ENCODE measurements at places on chromosomes 4 and X.

GRCh38 chr4:182700362-182701160 is 216.6 kb downstream of the DCTD start:
- no peak for DNase-seq

- peak; percentile 75 for DNase-seq
These were observed 3.9 kb downstream of the MAML3 start for GRCh38 chr4:140149846-140150635.

DNA sequence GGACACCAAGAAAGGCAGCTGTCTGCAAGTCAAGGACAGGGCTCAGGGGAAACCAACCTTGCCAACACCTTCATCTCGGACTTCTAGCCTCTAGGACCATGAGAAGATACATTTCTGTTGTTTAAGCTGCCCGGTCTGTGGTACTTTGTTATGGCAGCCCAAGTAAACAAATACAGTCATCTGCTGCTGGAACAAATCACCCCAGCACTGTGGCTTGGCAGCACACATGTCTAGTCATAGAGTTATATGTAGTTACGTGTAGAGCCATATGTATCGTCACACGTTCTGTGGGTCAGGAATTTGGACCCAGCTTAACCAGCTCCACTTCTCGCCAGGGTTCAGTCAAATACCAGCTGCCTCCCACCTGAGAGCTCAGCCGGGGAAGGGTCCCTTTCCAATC is 2.5 kb downstream of the HTT-AS start:
- DNase-seq = no peak

- no peak for DNase-seq
These were observed 257.7 kb downstream of the THOC2 start for GRCh38 chrX:123475068-123475724.

GRCh38 chr4:98516042-98516440 is 142.4 kb downstream of the TSPAN5 start:
- DNase-seq = no peak

GRCh38 chrX:38943120-38943519 is 141.9 kb downstream of the MID1IP1 start:
- DNase-seq = no peak

DNA sequence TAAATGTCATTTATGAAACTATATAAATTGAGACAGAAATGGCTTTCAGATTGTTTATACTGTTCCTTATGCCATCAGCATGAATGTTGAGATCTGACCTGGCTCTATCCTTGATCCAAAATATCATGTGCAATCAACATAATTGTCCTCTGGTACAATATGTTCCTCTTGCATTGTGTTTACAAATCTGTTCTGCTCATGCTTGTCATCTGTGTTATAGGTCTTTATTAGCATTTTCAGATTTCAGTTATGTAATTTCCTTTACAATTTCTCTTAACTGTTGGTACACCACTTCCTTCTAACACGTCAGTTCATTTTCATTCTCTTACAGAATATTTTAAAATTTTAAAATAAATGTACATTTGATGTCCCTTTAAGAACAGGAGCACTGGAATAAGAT is 1.6 kb downstream of the HPGD start:
- DNase-seq = no peak

- no peak for DNase-seq
These were observed at the start of gene NR0B1 for GRCh38 chrX:30309139-30309571. TSS of gene NR0B1 (minus strand) at chrX:30309390. CDS start at chrX:30309363, 27 bp downstream.

DNA sequence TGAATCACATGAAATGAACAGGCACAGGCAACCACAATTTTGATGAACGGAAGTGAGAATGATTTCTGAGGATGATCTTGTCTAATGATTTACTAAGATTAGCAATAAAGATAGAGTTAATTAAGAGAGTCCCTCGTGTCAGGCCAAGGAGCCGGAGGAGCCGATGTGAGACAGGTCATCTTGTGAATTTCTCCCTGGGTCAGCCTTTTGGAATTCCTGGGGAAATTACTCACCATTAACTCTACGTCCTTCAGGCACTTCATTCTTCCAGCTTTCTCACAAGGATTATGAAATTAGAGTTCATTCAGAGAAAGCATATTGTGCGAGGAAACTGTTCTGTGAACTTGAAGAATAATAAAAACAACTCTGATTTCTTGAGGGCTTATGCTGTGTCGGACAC is 86.7 kb downstream of the PSAPL1 start:
- no peak for DNase-seq

DNA sequence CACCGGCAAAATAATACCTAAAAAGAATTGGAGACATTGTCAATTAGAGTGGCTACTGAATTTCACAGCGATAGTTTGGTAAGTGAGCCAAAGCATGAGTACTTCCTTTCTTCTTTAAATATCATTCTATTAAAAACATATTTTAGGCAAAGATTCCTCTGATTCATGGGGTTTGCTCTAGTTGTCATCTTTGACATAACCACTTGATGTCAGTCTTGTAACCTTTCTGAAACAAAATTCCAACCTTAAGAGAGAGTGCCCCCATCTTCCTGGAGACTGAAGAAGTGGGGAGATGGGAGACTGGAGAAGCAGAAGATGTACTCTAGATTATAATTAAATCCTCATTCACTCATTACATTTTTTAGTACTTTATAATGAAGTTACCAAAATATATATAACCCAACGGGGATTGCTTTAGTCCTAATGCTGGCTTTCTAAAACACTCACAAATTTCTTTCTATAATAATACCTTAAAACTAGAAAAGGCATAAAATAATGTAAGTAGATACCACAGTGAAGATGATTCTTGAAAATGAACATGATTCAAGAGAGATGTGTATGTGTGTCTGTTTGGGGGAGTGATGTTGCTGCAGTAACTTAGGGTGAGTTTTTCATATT is 96.4 kb downstream of the EMCN start:
- no peak for DNase-seq

DNA sequence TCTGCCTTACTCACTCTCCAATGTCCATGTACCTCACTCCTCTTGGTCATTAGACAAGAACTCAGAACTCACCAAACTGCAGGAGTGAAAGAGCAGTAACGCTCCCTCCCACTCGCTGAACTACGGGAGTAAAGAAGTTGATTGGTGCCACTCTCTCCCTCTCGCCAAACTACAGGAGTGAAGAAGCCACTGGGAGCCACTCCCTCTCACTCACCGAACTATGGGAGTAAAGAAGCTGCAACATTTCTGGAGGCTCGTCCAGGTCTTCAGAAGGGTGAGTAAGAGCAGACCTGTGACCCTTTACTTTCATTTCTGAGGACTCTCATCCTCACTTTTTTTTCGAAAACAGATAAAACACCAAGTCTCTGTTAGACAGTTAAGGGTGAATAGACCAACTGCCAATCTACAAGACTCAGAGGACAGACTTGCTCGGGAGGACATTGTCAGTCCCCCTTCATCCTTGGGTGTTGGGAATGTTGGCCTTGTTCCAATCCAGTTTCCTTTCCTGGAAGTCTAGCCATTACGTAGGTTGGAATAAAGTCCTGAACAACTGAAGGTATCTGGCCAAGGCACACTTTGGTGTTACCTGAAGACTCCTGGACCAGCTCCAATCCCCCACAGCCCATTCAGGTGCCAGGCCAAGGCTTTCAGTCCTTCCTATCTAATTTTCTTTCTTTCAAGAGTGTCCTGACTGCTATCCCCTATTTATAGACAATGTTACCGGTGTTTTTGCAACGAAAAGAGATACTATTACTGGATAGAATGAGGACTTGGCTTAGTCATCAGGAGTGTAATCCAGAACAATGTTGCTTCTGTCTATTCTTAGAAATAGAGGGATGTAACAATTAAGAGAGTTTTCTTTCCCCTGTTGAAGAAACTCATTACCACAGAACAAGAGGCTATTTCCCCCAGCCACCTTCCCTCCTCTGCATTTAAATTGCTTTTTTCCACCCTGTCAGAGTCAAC is 11.0 kb upstream of the COL25A1 start:
- no peak for DNase-seq

DNA sequence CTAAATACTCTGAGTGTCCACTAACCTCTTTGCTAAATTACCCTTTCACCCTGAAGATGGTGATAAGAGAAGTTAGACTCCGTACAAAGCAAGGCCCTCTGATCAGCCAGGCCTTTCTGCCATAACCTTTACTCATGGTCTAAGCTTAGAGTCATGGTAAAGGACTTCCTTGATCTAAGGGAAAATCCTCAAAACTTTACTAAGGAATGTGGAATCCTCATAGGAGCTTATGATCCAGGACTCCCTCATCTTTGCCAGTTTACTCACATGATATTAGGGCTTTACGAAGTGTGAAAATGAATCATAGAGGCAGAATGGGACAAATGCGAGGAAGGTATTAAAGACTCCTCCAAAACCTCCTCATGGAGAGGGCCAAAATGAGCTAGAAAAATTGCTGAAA is 7.9 kb upstream of the FAM13A start:
- DNase-seq = no peak

DNA sequence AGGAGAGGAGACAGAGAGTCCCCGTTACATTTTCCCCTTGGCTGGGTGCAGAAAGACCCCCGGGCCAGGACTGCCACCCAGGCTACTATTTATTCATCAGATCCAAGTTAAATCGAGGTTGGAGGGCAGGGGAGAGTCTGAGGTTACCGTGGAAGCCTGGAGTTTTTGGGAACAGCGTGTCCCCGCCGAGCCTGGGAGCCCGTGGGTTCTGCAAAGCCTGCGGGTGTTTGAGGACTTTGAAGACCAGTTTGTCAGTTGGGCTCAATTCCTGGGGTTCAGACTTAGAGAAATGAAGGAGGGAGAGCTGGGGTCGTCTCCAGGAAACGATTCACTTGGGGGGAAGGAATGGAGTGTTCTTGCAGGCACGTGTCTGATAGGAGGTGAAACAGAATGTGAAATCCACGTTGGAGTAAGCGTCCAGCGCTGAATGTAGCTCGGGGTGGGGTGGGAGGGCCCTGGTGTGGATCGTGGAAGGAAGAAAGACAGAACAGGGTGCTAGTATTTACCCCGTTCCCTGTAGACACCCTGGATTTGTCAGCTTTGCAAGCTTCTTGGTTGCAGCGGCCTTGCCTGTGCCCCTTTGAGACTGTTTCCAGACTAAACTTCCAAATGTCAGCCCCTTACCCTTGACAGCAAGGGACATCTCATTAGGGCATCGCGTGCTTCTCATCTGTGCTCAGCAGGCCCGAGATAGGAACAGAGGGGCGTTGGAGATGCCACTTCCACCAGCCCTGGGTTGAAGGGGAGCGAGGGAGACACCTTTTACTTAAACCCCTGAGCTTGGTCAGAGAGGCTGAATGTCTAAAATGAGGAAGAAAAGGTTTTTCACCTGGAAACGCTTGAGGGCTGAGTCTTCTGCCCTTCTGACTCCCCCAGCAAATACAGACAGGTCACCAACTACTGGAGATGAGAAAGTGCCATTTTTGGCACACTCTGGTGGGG is 2.7 kb downstream of the SHOX start:
- DNase-seq = no peak

GRCh38 chr4:8760561-8760960 is 111.1 kb downstream of the HMX1 start:
- DNase-seq = peak; percentile 54

- no peak for DNase-seq
These were observed 463.9 kb downstream of the RAPGEF2 start for GRCh38 chr4:159566786-159567185.

- no peak for DNase-seq
These were observed 146.4 kb downstream of the FHIP1A start for GRCh38 chr4:151555151-151555945.

DNA sequence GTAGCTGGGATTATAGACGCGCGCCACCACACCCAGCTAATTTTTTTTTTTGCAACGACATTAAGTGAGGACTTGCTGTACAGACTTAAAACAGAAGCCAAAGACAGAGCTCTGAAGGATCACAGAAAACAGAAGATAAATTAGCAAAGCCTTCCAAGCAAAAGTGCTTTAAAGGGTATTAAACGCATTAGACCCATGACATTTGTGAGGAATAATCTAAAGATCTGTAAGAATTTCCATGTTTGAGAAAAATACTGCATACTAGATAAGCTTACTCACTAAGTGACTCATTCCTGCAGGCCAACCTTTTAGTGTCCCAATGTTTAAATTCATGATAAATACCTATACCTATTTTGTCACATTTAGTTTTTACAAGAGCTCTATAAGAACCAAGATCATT is 27.4 kb downstream of the SMARCA1 start:
- DNase-seq = no peak

GRCh38 chr4:40349561-40350198 is 14.5 kb downstream of the CHRNA9 start:
- DNase-seq = no peak

DNA sequence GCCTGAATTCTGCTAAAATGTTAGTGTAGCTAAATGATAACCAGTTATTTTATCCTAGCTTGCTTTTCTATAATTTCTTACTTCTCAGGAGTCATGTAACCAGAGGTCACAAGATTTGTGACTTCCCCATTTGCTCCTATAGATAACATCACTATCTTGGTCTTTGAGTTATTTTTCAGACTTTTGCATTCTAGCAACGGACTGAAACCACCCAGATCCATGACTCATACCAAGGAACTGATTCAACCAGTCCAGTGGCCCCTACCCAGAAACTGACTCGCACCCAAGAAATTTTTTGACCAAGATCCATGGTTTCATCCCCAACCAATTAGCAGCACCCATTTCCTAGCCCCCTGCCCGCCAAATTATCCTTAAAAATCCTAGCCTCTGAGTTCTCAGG is 50.0 kb downstream of the IQCM start:
- DNase-seq = no peak

- DNase-seq = peak; percentile 34
These were observed 80.8 kb downstream of the HMGN5 start for GRCh38 chrX:81120936-81121371.

- DNase-seq = no peak
These were observed 10.3 kb downstream of the SRPX2 start for GRCh38 chrX:100654261-100654660.

DNA sequence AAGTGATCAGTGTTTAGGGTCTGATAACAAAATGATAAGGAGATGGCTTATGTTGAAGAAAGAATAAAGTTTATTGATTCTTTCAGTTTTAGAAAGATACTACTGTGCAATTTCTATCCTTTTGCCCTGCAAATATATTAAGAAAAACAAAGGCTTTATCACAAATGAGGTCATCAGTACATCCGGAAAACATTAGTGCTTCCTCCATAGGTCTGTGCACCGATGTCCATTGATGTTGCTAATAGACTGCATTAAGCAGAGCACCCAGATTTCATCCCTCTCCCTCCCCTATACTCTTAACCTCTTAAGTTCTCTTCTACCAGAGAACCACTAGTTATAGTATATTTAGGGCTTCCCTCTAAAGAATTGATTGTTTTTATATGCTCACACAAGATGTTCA is 53.7 kb upstream of the HHIP start:
- no peak for DNase-seq

- no peak for DNase-seq
These were observed 7.3 kb downstream of the SPARCL1 start for GRCh38 chr4:87521757-87522374.

DNA sequence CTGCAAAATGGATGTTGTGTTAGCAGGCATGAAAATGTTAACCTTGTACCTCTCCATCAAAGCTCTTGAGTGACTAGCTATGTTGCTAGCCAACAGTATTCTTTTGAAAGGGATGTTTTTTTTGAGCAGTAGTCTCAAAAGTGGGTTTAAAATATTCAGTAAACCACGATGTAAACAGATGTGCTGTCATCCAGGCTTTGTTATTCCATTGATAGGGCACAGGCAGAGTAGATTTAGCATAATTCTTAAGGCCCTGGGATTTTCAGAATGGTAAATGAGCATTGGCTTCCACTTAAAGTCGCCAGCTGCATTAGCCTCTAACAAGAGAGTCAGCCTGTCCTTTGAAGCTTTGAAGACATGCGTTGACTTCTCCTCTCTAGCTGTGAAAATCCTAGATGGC is 18.4 kb downstream of the FGF2 start:
- no peak for DNase-seq

Measured in tibial artery (tissue), 4 donors.